Neural crest cell (in vitro differentiated cells): ENCODE measurements at places on chromosomes 7 and 10. TPM values are rescaled to one million over a fixed set of nuclear protein-coding genes. Genes with fewer than 3 reads are reported as not detected.

The INHBA gene
- 0.07 TPM in 1 of 2 replicates, not detected in the other for total RNA-seq

The KCP gene
- total RNA-seq: 2.7 and 2.9 TPM in 2 replicates

The SYCE1 gene
- total RNA-seq: not detected in 2 replicates

The OR13A1 gene
- 0.09 TPM in 1 of 2 replicates, not detected in the other for total RNA-seq

The C10orf105 gene
- 0.12 and 0.20 TPM in 2 replicates for total RNA-seq

The CALML3 gene
- not detected in 2 replicates for total RNA-seq

The BLNK gene
- total RNA-seq: not detected in 2 replicates

The CLCN1 gene
- 0.09 TPM in 1 of 2 replicates, not detected in the other for total RNA-seq

The CRHR2 gene
- total RNA-seq: 0.18 TPM in 1 of 2 replicates, not detected in the other

The ANKRD61 gene
- 0.70 and 0.80 TPM in 2 replicates for total RNA-seq

The SPDYE2 gene
- total RNA-seq: not detected in 2 replicates

The LRIT1 gene
- total RNA-seq: not detected in 2 replicates

The LLCFC1 gene
- total RNA-seq: not detected in 2 replicates

The CDC14C gene
- total RNA-seq: not detected in 2 replicates

DNA sequence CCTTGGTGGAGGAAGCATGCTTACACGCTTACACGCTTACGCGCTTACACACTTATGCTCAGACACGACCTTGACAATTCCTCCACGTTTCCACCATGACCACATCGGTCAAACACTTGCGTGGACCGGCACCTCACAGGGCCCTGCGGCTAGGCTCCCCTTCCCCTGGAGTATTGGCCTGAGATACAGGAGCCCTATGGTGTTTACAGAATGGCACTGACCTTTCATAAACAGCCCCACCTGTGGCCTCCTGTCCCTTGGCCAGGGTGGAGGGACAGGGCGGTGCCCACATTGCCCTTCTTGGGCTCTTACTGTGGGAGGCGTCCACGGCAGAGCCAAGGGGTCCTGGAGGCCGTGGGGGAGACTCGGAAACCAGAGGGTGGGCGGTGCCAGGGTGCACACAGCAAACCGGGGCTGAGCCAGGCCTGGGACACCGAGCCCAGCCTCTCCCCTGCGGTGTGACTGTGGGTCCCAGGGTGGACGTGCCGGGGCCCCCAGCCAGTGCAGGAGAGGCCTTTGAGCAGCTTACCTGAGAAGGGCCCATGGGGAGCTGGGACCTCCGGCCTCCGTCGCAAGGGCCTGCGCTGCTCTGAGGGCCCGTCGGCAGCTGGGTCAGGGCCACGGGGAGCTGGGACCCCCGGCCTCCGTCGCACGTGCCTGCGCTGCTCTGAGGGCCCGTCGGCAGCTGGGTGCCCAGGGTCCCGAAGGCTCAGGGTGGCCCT lies 44.2 kb upstream of the FOXL3 start:
- no peak for DNase-seq

DNA sequence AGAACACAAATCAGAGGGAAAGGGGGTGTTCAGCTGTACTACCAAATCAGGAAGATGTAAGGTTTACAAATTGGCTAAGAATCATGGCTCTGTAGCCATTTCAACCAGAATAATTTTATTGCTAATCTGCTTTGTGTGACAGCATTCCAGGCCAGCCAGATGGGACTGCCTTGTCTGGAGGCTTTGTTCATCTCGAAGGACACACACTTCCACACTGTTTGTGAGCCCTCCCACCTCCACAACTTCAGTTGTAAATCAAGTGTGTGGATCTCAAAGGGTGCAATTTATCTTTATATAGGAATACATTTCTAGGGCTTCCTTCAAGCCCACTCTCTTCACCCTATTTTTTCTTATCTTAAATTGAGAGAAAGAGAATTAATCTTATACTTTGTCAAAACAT lies 6.9 kb upstream of the OIT3 start:
- no peak for DNase-seq

DNA sequence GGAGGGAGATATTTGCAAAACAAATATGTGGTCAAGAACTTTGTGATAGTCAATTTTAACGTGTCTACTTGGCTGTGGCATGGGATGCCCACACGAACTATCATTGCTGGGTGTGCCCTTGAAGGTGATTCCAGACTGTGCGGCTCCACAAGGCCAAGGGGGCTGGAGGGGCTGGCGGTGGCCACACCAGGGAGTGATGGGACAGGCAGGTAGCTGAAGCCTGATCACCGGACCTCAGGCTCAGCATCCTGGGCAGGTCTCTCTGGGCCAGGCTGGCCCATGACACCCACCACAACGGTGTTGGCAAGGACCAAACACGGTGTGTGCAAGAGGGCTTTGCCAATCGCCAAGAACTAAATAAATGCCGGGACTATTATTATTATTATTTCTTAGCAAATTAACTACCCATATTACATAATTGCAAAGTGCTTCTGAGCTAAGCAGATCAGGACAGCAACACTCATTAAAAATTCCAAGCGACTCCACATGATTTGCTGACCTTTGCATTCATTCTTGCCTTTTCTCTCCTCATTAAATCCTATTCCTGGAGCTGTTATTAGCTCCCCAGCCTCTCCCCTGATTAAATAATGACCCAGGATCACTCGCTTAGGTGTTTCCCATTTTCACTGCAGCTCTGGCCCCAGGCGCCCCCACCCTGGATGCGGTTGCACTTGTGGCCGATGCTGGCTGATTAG lies 35.4 kb upstream of the PPP2R2D start:
- no peak for DNase-seq

GRCh38 chr10:84966708-84967441 lies 638.5 kb downstream of the CCSER2 start:
- no peak for DNase-seq

DNA sequence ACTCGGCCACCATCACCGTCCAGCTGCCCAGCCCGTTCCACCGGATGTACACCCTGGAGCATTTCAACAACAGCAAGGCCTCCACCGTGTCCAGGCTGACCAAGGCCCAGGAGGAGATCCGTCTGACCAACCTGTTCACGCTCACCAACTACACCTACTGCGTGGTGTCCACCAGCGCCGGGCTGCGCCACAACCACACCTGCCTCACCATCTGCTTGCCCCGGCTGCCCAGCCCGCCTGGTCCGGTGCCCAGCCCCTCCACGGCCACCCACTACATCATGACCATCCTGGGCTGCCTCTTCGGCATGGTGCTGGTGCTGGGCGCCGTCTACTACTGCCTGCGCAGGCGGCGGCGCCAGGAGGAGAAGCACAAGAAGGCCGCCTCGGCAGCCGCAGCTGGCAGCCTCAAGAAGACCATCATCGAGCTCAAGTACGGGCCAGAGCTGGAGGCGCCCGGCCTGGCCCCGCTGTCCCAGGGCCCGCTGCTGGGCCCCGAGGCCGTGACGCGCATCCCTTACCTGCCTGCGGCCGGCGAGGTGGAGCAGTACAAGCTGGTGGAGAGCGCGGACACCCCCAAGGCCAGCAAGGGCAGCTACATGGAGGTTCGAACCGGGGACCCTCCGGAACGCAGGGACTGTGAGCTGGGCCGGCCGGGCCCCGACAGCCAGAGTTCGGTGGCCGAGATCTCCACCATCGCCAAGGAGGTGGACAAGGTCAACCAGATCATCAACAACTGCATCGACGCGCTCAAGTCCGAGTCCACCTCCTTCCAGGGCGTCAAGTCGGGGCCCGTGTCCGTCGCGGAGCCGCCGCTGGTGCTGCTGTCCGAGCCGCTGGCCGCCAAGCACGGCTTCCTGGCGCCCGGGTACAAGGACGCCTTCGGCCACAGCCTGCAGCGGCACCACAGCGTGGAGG lies 75.8 kb downstream of the ELFN1 start:
- DNase-seq: no peak

GRCh38 chr7:139776486-139777132 lies 1.2 kb downstream of the HIPK2 start:
- DNase-seq: peak; percentile 9

DNA sequence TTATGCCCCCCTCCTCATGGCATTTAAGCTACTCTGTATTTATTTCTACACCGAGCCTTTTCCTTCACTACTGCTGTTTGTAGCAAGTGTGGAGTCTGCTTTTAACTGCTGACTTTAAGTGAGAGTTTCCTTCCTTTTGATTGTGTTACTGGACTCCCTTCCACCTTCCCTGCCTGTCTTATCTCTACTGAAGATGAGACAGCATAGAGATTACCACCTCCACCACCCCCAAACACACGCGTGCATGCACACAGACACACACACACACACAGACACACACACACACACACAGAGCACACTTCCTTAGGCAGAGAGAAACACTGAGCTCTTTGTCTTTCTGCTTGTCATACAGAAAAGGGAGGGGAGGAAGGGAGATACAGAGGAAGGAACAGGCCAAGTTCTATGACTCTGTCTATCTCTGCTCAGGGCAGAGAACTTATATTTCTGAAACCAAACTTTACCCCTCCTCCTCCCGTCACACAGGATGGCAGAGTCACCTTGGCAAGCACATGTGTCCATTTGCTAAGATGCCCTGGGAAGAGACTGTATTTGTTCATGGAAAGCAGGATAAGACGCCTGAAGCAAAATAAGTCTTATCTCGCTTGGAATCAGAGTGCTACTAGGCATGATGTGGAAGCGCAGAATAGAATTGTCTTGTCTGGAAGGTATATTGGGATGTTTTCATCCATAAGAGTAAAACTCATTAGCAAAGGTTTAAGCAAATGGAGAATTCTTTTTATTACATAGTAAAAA lies 81.8 kb upstream of the CAV2 start:
- peak; percentile 10 for DNase-seq

GRCh38 chr7:130387628-130388403 lies 7.5 kb downstream of the CPA1 start:
- DNase-seq: no peak

DNA sequence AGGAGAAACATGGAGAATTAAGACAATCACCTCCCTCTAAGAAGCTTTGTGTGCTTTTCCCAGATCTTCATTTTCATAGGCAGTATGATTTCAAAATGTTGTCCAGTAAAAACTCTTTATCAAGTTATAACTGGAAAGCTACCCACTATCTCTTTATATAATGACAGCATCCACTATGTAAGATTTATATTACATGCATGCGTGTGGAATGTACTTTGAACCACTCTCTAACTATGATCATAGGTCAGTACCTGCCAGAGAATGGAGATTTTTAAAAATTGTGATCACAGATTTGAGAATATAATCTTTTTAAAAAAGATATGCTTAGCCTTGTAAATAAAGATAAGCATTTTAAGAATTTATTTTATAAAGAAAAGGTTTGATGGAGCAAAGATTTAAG lies 17.9 kb downstream of the PAPSS2 start:
- no peak for DNase-seq

DNA sequence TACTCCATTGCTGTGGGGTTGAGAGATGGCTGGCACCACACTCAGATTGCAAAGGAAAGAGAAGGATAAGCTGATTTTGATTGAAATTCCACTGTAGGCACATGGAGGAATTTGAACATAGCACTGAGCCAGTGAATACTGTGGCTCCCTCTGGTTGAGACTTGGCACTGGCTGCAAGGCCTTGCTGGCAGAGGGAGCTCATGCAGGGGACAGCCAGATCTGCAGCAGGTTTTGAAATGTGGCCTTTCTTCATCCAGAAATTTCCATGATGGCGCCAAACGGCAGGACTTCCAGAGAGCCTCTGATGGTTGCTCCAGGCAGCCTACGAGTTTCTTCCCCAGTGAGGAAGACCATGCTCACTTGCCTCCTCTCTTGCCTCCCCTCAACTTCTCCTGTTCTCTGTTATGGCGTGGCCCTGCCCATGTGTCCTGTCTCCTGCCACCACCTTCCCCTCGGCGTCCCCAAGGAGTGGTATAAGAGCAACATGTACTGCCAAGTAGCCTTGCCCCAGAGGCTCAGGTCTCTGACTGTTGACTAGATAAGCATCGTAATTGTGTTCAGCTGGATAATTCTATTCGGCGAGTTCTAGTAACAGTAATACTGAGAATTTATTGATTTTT lies 265.6 kb downstream of the CCDC3 start:
- no peak for DNase-seq

DNA sequence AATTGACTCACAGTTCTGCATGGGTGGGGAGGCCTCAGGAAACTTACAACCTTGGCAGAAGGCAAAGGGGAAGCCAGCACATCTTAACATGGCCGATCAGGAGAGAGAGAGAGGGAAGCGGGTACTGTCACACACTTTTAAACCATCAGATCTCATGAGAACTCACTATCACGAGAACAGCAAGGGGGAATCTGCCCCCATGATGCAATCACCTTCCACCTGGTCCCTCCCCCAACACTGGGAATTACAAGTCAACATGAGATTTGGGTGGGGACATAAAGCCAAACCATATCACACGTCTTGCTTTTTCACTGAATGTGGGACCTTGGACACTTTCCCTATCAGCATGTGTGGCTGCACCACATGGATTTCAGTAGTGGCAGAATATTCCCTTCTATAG lies 9.0 kb upstream of the AKR1E2 start:
- DNase-seq: no peak

- no peak for DNase-seq
Measured at GRCh38 chr7:73682745-73683055, 553 bp downstream of the DNAJC30 start.

- DNase-seq: no peak
Measured at GRCh38 chr10:15309221-15309620, 61.9 kb downstream of the FAM171A1 start.

- DNase-seq: no peak
Measured at GRCh38 chr7:79282070-79282694, 171.3 kb downstream of the MAGI2 start.

GRCh38 chr7:25307624-25308023 lies 79.3 kb upstream of the NPVF start:
- DNase-seq: no peak

DNA sequence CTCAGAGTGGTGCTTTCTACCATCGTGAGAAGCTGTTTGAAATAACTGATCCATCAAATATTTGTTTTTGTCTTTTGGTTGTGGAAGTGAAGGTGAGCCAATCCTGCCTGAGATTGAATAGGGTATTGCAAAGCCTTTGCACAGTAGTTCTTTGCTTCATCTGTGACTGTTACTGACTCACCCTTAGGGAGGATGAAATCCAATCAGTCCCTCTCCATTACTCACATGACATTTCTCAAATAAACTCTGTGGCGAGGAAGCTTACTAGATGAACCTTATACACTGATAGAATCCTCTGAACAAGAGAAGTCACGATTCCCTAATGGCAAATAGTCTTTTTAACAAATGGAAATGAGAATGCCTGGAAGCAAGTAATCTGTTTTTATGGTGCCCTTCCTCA lies 31.9 kb downstream of the HEPACAM2 start:
- no peak for DNase-seq

GRCh38 chr10:94299417-94299816 lies 63.3 kb downstream of the NOC3L start:
- DNase-seq: no peak

GRCh38 chr10:22183771-22184461 lies 33.9 kb downstream of the EBLN1 start:
- no peak for DNase-seq

DNA sequence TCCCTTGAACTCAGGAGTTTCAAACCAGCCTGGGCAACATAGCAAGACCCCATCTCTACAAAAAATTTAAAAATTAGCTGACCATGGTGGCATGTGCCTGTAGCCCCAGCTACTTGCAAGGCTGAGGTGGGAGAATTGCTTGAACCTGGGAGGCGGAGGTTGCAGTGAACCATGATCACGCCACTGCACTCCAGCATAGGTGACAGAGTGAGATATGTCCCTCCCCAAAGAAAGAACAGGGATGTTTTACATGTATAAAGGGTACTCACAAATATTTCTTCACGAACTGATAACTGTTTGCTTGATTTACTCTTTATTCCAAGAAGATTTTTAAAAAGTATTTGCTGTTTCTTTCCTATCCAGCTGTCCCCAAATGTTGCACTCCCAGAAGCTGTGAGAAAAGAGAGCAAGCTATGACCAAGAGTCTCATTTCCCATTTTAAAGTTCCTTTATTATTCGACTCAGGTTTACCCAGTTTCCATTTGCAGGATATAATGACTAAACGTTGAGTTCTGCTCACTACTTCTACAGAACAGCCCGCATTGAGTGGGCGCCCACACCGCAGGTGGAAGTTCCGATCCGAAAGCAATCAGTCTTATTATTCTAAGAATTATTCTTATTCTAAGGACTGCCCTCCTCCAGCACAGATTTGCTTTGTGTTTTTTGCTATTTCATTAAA lies 90.7 kb downstream of the APBB1IP start:
- DNase-seq: no peak
